Germinal center (tissue), 1 donor: ENCODE measurements at places on chromosomes 1 and 21.

DNA sequence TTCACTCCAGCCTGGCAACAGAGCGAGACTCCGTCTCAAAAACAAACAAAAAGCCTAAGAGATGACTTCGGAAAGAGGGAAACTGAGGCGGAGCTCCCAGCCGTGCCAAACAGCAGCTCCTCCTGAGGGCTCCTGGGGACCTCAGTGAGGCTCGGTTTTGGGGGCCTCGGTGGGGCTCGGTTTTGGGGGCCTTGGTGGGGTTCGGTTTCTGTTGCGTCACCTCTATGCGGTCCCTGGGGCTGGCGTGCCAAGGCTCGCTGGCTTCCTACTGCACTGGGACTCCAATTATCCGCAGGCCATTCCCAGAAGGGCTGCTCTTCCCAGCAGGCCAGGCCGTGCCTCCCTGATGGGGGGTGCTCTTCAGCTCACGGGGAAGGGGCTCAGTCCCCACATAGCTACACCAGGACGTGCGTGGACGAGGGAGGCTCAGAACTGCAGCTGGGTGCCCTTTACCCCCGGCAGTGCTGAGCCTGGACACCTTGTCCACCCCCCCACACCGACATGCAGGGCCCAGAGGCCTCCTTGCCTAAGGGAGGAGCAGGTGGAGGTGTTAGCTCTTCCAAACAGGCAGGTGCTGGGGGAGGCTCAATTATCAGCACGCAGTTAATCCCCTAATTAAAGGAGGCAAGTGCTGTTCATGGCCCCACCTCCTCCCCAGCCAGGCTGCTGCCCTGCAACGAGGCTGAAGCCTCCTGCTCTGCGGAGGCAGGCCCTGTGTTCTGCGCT, 5.1 kb upstream of the C1orf159 start:
- DNase-seq = no peak

GRCh38 chr1:2079396-2080085, 29.3 kb downstream of the PRKCZ start:
- DNase-seq = no peak

DNA sequence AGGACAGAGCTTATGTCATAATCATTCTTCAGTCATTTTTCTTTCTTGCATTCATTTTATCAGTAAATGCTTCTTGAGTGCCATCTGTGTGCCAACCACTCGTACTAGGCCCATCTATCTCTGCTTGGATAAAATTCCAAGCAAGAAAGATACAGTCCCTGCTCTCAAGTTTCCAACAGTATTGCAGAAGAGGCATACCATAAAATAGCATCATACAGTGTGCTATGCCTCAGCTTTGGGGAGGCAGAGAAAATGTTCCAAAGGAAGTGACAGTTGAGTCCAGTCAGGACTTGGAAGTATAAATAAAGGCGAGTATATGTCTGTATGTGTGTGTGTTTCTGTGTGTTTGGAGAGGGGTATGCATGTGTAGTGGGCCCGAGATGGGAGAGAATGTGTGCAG, 113.4 kb upstream of the HOOK1 start:
- no peak for DNase-seq

DNA sequence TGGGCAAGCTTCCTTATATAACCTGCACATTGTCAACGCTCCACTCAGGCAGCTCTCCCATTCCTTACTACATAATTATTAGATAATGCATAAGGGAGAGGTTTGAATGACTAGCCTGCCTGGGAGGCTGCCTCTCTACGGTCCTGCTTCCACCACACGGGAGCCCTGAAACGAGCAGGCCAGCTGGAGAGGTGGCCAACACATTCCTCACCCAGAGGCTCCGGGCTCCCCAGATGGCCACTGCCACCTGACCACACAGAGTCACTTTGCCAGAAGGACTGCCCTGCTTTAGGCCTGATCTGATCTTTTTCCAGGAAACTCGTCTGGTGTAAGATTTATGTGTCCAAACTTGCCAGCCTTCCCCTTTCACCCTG, 27.9 kb downstream of the HIVEP3 start:
- DNase-seq = no peak

DNA sequence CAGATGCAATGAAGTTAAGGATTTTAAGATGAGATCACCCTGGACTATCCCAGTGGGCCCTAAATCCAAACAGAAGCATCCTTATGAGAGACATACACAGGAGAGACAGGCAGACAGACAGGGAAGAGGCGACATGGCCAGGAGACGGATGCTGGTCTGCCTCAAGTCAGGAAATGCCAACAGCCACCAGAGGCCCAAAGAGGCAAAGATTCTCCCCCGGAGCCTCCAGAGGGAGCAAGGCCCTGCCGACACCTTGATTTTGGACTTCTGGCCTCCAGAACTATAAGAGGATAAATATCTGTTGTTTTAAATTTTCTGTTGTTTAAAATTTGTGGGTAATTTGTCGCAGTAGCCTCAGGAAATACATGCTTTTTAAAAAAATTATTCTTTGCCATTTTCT, 116.4 kb downstream of the GLIS1 start:
- DNase-seq = no peak

GRCh38 chr1:224450561-224451350, 16.2 kb upstream of the WDR26 start:
- no peak for DNase-seq

GRCh38 chr1:212753749-212754148, 37.8 kb downstream of the NSL1 start:
- DNase-seq = no peak

DNA sequence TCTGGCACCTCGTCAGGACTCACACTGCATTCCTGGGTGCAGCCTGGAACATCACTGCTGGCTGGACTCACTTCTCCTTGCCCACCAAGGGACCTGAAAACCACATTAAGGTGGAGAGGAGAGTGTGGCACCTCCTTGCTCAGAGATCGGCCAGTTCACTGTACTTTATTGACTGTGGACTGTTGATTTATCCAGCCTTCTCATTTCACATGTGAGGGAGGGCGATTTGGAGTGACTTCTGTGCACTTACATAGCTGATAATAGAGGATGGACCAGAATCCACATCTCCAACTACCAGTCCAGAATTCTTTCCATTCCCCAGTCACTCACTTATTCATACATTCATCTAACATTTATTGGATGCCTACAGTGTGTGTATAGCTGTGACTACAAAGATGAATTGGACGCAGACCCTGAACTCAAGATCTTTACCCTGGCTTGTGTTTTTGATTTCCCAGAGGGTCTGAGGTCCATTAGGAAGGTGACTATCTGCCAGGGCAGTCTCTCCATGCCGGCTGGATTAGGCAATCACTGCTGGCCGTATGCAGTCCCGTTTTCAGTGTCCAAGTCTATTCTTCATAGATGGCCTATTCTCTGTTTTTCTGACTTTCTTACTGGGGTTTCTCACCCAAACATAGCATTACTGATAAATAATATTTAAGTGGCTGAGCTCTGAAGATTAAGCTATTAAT, 233.5 kb upstream of the SGIP1 start:
- no peak for DNase-seq
